CD8-positive, alpha-beta T cell (primary cell): ENCODE measurements at places on chromosomes 7 and 10.

DNA sequence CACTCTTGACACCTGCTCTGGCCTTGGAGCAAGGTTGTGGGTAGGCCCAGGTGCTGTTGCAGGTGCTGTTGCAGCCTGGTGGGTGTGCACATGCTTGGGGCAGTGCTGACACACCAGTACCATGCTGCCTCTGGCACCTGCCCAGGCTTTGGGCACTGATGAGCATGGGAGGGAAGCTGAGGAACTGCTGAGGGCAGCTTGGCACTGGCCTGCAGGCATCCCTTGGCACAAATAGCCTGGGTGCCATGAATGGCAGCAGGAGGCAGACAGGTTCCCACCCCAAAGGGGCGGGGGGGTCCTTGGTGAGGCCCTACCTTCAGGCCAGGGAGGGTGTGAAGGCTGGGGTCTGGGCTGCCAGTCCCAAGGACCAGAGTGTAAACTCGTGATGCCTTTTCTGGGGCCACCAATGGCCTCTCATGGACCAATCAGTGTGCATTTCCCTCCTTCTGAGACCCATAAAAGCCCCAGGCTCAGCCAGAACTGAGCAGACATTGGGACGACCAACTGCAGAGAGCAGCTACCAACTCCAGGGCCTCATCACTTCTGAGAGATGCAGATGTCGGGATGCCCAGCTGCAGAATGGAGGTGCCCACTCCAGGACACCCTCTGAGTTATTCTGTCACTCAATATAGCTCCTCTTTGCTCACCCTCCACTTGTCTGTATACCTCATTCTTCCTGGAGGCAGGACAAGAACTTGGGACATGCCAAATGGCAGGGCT is 547.4 kb downstream of the ZWINT start:
- DNase-seq, result no peak

GRCh38 chr10:51860257-51860656 is 160.9 kb upstream of the CSTF2T start:
- DNase-seq, result no peak

DNA sequence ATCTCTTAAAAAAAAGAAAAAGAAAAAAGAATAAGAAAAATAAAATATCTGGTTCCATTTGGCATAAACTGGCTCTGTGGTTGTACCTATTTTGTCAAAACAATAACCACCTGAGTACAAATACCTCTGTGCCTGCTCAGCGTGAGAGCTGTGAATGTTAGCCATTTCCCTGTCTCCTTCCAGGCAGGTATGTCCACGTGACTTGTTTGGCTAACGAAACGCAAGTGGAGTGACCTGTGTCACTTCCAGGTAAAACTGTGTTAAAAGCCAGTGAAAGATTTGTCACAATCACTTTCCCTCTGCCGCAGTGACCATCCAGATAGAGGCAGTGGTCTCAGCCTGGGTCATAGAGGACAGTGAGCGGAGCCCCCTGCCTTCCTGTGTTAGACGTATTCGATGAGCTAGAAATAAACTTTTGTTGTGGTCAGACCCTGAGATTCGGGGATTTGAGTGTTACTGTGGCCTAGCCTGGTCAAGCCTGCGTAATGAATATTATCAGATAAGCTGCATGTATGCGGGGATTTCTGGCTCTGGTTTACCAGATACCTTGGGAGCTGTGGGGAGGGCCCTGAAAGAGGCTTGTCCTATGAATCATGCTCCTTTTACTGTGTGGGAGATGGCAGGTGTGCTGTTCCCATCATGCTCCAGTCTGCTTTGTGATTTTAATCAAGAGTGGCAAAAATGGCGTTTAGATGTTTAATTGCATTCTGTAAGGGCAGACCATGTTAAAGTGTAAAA is 3.8 kb downstream of the PTER start:
- no peak for DNase-seq

DNA sequence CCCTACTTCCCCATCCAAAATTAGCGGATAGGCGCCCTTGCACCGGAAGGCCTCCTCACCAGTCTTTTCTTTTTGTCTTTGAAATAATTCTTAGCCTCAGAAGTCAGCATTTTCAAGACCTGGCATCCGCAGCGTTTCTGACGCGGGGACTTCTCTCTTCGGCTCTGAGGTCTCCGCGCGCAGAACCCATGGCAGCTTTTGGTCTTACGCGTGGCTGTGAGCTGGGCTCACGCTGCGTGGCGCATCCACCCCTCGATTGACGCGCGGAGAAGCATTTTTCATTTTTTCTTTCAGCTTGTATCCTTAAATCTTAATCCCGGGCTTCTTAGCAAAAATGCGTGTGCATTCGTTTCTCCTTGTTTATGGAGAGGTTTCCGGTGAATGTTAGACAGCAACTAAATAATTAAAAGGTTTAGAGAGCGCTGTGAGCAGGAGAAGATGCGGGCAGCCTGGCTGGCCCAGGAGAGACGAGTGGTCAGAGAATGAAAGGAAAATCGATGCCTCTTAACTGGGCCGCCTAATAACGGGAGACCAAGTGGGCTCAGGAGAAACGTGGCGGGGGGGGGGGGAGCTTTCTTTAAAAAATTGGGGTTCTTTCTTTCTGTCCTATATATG is 2.0 kb upstream of the GATA3 start:
- DNase-seq, result no peak
